ENCODE measurements at places on chromosomes 4 and X.
A peak's percentile ranks its signal among the peaks of the same experiment; 100 is the strongest.

GRCh38 chr4:13611283-13611842, 16.2 kb downstream of the BOD1L1 start:
- no peak for DNase-seq

- peak; percentile 7 for DNase-seq
These were observed 239.4 kb upstream of the STK26 start for GRCh38 chrX:131783555-131784308.

GRCh38 chr4:129282293-129282692, 186.3 kb downstream of the C4orf33 start:
- no peak for DNase-seq

DNA sequence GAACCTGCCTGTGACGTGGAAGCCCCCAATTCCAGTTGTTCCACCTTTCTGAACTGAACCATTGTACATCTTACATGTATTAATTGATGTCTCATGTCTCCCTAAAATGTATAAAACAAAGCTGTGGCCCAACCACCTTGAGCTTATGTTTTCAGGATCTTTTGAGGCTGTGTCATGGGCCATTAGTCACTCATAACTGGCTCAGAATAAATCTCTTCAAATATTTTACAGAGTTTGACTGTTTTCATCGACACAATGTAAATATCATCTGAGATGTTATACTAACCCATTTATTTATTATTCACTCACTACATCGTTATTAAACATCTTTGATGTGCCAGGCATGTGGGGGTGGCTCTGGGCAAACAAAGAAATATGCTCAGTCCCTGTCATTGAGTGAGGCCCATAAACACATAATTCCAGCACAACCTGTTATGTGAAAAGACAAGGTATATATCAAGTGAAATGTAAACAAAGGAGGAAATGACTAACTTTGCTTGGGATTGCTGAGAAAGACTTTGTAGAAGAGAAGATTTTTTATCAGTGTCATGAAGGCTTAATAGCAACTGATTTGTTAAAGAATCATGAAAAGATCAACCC, 34.5 kb upstream of the PPM1K start:
- DNase-seq: no peak

DNA sequence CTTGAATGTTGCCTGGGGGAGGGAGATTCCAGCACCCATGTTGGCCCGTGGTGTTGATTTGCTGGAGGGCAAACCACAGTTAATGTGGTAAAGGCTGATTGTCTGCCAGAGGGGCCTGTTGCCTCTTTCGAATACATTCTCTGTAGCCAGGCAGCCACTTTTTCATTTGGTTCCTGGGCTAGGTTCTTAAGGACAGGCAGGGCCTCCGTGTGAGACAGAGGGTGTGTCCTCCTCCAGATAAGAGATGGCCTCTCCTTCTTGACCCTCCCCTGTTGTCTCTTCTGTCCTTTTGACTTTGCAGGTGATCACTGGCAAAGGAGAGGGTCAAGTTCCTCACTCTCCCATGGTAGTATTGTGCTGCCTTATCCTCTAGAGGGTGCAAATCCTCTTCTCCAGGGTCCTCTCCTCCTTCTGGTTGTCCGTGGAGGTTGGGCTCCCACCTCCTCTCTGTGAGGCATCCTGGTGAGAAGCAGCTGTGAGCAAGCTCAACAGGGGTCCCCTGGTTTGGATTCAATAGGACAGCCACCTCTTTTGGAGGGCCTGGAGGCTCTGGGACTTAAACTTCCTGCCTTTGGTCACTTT, 44.9 kb downstream of the ZNF182 start:
- DNase-seq: no peak

DNA sequence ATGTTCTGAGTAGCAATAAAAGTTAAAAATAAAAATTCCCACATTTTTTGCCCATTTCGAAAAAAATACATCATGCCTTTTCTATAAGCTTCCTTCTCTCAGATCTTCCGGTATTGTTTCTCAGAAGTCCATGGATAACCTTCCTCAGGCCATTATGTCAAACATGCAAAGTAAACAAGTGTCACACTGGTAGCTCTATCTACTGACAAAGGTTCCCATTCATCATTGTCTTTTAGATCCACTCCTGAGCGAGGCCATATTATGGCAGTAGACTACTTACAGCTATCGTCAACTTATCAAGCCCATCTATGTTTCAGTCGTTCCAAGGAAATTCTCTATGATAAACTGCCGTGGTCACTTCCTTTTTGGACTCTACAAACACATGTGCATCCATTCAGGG, 1068.2 kb downstream of the GLUD2 start:
- DNase-seq: no peak

DNA sequence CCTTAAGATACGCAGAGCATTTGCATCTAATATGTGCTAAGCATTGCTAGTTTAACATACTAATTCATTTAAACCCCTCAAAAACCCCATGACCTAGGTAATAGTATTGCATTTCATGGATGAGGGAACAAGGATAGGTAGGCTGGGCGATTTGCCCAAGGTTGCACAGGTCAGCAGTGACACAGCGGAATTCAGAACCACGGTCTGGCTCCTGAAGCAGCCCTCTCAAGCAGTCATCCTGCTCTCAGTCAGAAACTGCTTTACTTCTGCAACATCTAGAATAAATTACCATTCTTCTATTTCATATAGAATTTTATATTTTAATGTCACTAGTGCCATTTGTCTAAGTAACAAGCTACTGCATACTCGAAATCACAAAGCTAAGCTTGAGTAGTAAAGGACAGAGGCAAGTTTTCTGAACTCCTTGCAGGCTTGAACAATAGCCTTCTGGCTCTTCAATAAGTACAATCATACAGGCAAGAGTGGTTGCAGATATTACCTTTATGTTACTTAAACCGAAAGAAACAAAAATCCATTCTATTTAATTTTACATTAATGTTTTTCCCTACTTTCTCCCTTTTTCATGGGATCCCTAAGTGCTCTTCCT, 555 bp upstream of the SPP1 start:
- peak; percentile 79 for DNase-seq

GRCh38 chrX:357035-357692, 29.5 kb downstream of the PPP2R3B start:
- no peak for DNase-seq

DNA sequence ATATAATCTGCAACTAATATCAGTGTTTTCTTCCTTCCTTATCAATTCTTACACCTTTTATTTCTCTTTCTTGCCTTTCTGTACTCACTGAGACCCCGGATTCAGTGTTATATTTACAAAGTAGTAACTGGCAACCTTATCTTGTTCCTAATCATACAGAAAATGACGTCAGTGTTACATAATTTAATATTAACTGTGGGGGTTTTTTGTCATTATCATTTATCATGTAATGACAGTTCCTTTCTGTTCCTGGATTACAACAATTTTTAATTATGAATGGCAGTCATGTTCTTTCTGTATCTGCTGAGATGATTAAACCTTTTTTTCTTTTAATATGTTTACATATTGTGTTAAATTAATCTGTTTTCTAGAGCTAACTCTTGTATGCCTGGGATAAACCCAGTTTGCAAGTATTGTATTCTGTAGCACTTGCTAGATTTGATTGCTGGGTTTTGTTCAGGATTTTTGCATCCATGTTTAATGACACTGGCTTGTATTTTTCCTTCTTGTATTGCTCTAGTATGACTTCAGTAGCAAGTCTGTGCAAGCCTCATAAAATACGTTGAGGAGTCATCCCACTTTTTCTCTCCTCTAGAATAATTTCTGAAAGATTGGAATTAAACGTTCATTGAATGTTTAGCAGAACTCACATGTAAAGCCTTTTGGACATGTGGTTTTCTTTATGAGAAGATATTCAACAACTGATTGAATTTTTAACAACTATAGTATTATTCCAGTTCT, 10.4 kb upstream of the HSPA4L start:
- DNase-seq: no peak

DNA sequence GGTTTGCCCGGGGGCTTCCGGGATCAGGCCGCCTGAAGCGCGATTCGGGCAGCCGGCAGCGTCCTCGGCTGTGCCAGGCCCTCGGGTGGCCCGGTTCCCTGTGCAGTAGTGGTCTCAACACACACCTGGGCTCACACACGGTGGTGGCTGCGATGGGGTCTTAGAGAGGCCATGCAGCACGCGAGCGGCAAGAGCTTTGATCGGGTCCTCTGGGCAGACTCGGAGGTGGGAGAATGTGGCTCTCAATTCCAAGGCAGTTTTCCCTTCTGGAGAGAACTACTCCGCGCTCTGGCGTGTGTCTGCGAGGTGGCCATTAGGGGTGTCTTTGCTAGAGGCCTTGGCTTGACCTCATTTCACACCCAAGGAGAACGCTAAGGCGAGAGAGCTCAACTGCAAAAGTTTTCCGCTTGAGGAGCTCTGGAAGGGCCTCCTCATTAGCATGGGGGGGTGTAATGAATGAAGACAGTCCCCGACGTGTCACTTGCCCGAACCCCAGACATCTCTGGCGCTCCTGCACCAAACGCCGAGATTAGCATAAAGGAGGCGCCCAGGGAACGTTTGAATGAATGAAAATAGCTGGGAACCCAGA, 771 bp upstream of the RBPJ start:
- no peak for DNase-seq

DNA sequence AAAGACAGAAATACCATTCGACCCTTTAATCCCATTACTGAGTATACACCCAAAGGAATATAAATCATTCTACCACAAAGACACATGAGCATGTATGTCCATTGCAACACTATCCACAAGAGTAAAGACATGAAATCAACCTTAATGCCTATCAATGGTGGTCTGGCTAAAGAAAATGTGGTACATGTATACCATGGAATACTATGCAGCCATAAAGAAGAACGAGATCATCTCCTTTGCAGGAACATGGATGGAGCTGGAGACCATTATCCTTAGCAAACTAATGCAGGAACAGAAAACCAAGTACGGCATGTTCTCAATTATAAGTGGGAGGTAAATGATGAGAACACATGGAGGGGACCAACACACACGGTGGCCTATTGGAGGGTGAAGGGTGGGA, 7.9 kb downstream of the SCLT1 start:
- no peak for DNase-seq

DNA sequence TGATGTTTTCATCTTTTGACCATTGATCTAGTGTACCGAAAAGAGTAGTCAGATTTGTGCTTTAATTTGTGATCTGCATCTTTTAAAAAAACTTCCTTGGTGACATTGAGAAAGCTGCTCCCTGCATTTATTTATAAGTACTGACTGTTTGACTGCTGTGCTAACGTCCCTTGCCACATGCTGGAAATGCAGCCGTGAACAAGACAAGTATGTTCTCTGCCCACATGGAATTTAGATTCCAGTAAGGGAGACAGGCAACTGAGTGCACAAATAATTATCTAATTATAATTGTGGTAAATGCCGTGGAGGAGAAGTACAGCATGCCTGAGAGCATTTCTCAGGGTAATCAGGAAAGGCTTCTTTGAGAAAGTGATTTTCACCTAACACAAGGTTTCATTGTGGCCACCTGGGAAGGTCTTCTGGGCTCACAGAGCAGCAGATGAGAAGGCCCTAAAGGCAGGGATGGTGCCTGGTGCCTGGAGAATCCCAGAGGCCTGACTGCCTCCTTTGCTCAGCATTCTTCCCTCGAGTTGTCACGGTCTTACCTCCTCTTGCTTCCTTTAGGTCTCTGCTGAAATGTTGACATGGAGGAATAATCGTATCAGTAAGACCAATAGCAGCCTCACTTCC, 55.8 kb downstream of the PTTG2 start:
- DNase-seq: no peak

GRCh38 chrX:68045008-68045577, 388.2 kb downstream of the OPHN1 start:
- no peak for DNase-seq

DNA sequence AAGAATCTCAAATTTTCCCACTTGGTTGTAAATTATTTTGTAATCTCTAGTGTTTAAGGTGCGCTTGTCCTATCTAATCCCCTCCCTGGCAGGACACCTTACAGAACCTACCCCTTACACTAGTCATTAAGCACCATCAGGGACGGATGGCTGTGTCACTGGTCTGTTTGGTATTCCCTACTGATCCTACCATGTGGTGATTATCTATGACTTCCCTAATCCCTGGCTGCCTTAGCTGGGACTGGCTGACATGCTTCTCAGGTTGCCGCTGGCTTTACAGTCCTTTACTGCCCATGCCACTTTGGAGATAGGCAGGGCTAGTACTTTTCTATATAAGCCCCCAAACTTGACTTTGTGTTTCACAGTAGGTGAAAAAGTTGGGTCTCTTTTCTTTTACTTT, 58.6 kb downstream of the ELOVL6 start:
- DNase-seq: no peak

DNA sequence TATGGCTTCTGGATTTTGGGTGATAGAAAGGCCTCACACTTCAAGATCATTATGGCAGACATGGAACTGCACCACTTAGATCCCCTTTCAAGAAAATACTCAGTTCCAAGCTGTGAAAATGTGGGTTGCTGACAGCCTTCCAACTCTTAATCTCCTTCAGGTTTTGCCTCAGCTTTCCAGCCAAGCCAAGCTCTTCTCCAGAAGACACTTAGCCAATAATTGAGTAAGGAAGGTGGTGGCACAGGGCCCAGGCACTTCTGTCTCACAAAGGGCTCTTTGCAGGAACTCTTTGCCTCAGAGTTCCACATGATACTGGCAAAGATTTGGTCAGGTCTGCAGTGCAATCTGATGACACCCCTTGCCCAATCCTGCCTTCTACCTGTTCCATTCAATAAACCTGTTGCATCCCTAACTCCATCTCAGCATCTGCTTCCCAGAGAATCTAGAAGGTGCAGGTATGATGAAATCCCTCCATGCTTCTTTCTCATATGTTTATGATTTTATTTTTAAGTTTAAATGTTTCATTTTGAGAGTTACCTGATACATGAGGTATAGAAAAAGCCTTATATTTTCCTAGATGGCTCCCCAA, 30.6 kb downstream of the ANXA5 start:
- DNase-seq: no peak

DNA sequence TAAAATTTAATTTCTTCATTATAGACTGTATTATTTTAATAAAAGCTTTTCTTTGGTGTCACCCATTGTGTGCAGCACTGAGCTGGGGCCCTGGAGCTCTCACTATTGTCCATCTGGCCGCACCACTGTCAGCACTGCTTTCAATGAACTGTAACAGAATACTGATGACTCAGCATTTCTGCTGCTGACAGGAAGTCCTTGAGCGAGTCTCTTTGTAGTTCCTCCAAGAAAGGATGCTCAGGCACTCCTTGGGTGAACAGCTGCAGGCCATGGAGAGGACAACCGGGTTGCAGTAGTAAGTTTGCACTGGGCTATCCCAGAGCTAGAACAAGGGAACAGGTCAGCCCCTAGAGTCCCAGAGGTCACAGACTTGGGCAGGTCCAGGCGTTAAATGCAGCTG, 81.6 kb downstream of the SORBS2 start:
- DNase-seq: peak; percentile 11

- no peak for DNase-seq
These were observed 88.1 kb downstream of the RPA4 start for GRCh38 chrX:96971812-96972211.

- DNase-seq: no peak
These were observed 13.0 kb upstream of the DAPP1 start for GRCh38 chr4:99803566-99804101.

DNA sequence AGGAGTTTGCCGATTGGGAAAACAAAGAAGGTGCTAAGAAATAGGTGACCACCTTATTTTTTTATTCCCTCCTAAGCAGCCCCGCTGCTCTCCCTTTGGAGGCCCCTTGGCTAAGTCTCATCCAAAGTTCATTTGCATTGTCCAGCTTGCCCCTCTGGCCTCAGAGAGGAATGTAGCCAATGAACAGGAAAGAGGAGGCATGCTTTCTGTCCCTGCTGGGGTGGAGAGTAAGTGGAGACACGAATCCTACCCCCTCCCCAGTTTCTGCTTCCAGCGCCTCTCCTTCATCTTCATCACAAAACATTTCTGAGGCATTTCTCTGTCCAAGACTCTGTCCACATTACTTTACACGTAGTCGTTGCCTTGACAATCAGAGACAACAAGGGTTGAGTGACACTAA, 38.7 kb downstream of the NLGN3 start:
- DNase-seq: no peak

- DNase-seq: no peak
These were observed 47.6 kb upstream of the PRSS12 start for GRCh38 chr4:118400356-118400755.

Data from RCC 7860 (cell line).